ENCODE measurements at places on chromosomes 1 and 21.

GRCh38 chr1:23118957-23119792, 49.5 kb downstream of the LUZP1 start:
- DNase-seq = peak; percentile 26

- DNase-seq = no peak
These were observed 371.7 kb upstream of the BRINP3 start for GRCh38 chr1:190849346-190849745.

GRCh38 chr1:113405573-113405972, 15.3 kb downstream of the MAGI3 start:
- DNase-seq = no peak

- no peak for DNase-seq
These were observed 40.1 kb downstream of the CHAF1B start for GRCh38 chr21:36425286-36425685.

- no peak for DNase-seq
These were observed 106.7 kb upstream of the ADAR start for GRCh38 chr1:154714638-154715037.
